ENCODE measurements at places on chromosomes 7 and 10.

DNA sequence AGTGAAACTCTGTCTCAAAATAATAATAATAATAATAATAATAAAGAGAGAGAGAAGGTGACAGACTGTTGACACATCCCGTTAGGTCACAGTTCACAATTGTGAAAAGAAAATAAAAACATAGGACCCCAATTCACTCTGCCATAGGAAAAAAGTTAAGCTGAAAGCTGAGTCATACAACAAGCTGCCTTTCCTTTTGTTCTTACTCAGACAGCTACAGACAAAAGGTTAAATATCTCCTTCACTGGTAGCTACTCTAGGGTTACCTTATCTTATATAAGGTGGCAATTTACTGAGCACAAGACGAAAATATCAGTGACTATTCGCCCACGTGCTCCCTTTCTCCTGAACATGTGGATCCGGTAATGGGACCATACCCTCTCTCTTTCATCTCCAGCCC, 17.5 kb downstream of the TUBAL3 start:
- DNase-seq, result no peak

GRCh38 chr10:28411648-28412047, 108.8 kb upstream of the MPP7 start:
- peak; percentile 26 for DNase-seq

DNA sequence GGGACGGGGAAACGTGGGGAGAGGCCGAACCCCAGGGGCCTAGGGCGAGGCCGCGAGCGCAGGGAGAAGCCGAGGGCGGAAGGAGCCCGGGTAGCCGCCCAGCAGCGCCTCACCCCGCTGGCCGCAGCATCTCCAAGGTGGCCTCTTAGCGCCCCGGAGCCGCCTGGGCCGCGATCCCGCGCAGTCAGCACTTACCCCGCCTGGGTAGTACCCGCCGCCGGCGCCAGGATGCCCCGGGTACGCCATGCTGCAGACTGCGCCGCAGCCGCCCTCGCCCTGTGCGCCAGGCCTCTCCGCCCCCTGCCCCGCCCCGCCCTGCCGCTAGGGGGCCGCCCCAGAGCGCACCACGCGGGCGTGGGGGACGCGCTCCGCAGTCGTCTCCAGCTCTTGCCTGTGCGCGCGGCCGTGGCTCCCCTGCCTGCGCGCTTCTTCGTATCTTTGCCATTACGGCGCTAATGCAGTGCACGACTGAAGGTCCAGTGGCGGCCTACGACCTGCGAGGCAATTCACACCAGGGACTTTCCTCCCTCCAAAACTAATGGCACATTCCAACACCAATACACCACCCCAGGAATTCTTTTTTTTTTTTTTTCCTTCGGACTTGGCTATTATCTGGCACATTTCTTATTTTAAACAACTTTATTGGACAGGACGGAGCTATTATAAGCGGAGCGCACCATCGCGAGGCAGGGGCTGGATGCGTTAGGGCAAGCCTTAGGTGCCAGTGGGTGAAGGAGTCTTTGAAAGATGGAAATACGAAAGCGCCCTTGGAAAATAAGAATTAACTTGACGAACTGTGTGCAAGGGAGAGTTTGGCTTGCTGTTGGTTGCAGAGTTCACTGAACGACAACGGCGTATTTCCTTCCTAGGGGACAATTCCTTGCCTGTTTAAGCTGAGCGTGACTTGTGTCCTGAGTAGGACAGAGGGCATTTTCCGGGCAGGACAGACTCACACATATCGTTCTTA, at the start of gene SRI:
Gene SRI (minus strand): TSS at position 258 of the 967 bp plus-strand sequence. CDS start 12 bp downstream, at position 246.
- DNase-seq, result peak; percentile 90

DNA sequence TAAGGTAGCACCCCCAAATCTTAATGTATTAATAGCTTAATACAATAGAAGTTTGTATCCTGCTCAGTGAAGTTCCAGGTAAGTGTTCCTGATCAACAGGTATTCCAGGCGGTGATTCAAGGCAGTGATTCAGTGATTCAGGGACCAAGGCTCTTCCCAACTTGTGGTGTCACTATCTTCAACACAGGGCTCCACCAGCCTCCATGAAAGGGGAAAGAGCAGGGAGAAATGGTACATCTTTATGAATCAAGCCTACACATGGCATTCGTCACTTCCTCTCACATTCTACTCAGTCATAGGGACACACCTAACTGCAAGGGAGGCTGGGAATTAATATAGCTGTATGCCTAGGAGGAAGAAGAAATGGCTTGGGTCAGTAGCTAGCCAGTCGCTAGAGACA, 5.1 kb downstream of the GOLGA7B start:
- DNase-seq, result no peak

- no peak for DNase-seq
Observed at GRCh38 chr10:102397222-102398171, 2.0 kb downstream of the NFKB2 start.

DNA sequence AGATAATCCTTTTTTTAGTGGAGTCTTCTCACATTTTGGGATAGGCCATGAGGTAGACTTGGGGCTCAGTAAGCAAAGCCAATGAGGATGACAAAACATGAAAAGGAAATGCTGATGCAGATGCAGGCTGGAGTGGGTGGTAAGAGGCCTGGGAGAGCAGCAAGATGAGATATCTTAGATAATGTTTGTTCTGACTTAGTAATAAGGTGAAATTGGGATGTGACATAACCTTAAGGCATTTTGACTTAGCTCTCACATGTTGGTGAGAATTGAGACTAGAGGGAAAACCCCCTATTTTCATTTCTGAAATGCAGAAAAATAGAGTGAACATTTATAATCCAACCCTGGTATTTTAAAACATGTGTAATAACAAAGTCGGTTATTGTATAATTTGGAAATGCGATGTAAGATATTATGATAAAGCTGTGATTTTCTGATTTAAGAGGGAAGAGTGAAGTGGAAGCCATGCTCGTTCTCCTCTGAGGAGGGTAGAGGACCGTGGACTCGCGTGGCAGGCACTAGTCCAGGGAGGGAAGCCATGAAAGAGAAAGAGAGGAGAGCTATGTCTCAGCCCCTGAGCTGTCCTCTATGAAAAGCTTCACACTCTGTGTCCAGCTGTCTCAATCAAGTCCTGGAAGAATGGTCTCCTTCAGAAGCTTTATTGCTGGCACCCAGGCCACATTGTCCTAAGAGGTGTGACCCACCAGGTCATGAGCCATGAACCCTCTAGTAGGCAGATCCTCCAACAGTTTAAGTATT, 57.3 kb downstream of the ST7 start:
- no peak for DNase-seq

DNA sequence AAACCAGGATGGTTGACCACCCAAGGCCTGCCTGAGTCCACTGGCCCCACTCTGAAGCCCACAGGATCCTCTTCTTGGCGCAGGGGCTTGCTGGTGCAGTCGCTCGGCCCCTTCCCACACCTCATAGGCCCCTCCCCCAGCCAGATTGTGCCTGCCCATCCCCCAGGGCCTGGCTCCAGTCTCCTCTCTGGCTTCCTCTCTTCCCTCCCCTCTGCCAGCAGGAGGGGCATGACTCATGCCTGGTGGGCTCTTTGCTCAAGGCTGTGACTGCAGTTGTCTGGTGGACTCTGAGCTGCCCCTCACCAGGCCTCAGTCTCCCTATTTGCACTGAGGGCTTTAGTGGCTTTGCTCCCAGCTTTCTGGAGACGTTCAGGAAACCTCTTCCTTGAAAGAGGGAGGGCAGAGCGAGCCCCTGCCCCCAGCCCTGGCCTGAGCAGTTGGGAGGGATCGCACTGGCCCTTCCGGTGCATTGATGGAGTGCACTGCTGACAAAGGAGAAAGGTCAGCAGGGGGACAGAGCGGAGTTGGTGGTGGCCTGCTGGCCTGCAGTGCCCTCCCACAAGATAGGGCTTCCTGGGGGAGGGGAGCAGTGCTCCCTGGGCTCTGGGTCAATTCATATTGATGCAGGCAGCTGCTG, 60.7 kb downstream of the ZMIZ1 start:
- no peak for DNase-seq

GRCh38 chr10:59907537-59907917, 1.2 kb upstream of the CCDC6 start:
- DNase-seq, result no peak

DNA sequence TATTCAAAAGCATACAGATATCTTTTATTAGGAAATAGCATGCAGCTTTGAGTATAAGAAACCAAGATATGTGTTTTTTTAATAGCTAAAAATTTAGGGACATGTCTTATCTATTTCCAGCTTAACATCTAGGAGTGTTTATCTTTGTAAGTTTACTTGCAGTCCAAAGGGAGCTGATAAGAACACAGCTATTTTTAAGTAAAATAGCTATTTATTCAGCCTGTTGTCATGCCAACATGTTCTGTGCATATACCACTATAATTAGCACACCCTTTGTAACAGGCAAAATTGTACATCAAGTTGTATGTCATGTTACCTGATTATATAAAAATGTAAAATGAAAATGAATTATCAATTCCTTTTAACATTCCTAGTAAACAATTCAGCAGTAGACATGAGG, 29.6 kb downstream of the FAM133B start:
- DNase-seq, result no peak

- no peak for DNase-seq
Observed at GRCh38 chr10:71408436-71409225, 11.9 kb downstream of the CDH23 start.

DNA sequence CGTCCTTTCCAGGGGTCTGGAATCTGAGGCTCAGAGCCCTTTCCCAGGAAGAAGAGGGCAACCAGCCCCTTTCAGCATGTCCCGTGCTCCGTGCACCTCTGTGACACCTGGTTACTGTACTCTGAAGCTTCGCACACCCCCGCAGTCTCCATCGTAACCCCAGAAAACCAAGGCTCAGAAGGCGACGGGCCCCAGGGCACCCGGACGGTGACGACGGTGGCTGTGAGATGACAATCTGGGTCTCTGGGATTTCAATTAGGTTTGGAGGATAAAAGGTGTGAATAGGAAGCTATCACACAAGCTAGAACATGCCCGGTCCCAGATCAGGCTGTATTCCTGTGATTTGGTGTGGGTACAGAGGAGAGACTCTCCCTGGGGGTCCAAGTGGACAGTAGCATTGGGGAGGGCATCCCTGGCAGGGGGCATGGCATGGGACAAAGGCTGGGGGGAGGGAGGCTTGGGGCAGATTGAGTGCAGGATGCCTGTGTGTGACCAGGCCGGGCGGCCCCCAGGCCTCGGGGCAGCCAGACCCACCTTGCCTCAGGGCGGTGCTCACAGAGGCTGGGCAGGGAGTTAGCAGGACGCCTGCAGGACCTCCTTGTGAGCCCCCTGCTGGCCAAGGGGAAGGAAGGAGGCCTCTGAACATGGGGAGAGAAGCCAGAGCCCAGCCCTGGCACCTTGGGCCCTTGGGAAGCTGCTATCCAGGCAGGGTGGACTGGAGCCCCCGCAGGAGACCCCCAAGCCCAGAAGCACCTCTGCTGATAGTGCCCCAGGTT, 23.4 kb upstream of the PSMG3 start:
- no peak for DNase-seq

GRCh38 chr10:55801353-55801661, 559.8 kb downstream of the ZWINT start:
- DNase-seq, result no peak

- no peak for DNase-seq
Observed at GRCh38 chr10:47181052-47181849, 118.7 kb upstream of the GDF10 start.

GRCh38 chr7:90067171-90067570, 87.1 kb upstream of the STEAP1 start:
- DNase-seq, result no peak

DNA sequence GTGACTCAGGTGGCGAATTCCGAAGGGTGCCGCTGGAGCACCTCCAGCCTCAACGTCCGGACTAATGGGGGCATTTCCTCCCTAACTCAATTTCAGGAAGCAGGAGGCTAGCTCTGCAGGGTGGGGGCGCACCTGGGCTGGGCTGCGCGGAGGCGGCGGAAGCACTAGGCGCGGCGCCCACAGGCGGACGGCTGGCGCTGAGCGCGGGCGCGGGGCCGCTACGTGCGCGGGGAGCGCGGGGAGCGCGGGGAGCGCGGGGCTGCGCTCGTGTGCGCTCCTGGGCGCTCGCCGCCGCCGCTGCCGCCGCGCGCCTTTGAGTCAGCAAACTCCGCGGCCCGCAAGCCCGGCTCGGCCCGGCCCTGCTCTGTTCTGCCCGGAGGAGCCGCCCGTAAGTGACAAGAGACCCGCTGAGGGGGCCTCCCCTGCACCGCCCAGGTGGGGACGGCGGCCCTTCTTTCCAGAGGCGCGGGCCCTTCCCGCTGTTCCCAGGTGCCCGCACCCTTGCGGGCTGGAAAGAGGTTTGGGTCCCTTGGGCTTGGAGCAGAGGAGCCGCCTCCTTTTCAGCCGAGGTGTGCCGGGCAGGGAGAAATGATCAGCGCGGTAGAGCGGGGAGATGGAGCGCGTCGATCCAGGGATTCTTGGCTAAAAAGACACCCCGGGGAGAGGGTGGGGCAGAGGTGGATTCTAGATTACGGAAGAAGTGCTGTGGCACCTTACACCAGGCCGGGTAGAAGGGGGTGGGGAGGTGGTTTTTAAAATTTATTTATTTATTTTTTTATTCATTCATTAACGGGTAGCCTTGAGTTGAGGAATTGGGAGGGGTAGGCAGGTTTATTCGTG, at the start of gene SNX10:
Gene SNX10 (plus strand): TSS at position 164 of the 840 bp plus-strand sequence. CDS start 54,581 bp downstream, outside the sequence.
- DNase-seq, result peak; percentile 78

GRCh38 chr7:125338110-125338509, 408.5 kb upstream of the POT1 start:
- DNase-seq, result no peak

DNA sequence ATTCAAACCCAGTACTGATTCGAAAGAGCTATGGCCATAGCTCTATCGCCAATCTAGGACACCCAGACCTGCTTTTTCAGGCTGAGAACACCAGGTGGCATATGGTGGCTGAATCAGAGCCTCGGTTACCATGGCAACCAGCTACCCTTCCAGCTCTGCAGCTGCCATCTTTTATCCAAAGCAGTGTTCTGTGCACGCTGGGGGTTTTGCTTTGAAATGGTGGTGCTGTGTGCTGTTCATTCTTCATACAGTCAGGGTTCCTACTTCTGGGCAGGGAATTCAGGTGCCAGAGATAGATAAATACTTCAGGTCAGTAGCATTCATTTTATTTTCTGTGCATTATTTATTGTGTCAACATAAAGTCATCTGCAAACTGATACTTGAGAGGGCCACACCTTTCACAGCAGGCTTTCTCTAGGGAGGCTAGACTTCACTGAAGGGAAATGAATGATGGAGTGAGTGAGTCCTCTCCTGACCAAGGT, 85.4 kb downstream of the AKR1D1 start:
- DNase-seq, result peak; percentile 86

DNA sequence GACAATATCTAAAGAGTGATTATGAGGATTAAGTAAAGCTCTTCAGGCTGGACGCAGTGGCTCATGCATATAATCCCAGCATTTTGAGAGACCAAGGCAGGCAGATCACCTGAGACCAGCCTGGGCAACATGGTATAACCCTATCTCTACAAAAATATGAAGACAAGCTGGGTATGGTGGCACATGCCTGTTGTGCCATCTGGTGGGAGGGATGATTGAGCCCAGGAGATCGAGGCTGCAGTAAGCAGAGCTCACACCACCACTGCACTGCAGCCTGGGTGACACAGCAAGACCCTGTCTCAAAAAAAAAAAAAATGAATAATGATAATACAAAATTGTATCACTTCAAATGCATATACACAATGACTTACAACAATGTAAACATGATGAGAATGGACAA, 195.6 kb upstream of the AUTS2 start:
- DNase-seq, result no peak
